Left ventricle myocardium superior (tissue), 1 donor: ENCODE measurements at places on chromosomes 6 and 20. TPM values are rescaled to one million over a fixed set of nuclear protein-coding genes. Genes with fewer than 3 reads are reported as not detected.

DNA sequence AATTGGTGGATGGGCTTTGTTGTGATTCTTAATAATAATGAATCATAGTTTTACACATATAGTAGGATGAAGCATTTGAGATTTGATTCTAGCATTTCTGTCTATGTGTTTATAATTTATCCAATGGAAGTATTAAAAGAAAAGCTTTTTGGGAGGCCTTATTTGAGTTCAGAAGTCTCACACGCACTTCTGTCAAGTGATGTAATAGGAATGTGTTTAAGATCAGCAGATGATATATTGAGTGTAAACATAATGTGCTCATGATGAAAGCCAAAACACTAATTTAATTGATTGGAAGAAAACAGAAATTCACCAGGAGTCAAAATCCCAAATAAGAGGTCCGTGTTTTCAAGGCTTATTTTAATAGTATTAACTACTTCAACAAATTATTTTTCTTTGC is 435.6 kb upstream of the HSF2 start:
- DNase-seq: no peak

DNA sequence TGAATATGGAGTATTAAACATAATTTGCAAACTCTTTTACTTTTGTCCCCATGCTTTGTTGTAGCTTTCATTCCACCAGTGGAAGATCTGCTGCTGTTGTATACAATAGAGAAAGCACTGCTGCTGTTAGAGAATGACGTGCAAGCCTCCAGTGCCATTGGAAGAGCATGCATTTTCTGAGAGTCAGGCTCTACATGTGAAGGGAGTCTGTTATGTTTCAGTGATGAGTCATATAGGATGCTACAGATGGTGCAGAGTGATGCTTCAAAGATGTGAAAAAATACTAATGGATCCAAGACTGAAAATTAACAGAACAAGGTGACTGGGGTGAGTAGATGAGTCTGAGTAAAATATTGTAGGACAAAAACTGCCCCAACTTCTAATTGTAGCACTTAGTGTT is 22.4 kb upstream of the BACH2 start:
- no peak for DNase-seq

DNA sequence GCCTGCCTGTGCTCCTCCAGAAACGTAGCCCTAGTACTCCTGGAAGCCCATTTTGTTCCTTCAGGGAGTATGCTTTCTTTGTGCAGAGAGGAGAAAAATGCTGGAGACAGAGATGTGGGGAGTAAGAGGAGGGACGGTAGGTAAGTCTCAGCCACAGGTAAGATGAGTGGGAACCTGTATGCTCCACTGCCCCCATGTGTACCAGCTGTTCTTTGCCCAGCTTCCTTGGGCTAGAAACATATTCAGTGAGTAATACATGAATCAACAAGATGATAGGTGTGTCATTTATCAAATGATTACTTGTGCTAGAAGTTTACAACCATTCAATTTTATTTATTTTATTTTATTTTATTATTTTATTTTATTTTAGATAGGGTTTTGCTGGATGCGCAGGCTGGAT is 13.6 kb upstream of the CEP85L start:
- DNase-seq: no peak

The RNF144B gene
- 22.2 TPM for total RNA-seq

DNA sequence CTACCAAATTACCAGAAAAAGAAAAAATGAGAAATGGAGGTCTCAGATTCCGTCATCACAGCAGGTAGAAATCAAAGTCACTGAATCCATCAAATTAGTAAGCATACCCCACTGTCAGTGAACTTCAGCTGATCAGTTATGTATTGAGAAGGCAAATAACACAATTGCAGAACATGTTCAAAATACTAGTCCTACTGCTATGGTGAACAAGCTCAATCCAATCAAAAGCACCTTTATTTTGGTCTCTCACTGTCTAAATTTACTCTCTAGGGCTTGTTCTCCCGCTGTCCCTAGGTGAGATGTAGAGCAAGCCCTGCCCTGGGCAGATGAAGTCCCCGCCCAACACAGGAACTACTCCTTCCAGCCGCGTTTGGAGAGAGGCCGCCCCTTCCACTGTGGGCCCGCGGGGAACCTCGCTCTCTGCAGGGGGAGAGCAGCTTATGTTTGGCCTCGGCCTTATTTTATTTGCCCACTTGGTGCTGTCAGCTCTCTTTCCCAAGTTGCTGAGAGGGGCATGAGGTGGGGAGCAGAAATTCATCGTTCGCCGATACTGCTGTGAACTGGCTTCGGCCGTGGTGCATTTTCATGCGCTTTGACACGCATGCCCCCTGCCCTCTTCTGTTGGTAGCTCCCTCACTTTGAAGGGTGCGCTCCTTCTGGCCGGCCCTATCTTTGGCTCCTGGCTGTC is 14.3 kb upstream of the MAP1LC3A start:
- DNase-seq: peak; percentile 30

- no peak for DNase-seq
Measured at GRCh38 chr6:55954436-55954835, 79.0 kb upstream of the BMP5 start.

DNA sequence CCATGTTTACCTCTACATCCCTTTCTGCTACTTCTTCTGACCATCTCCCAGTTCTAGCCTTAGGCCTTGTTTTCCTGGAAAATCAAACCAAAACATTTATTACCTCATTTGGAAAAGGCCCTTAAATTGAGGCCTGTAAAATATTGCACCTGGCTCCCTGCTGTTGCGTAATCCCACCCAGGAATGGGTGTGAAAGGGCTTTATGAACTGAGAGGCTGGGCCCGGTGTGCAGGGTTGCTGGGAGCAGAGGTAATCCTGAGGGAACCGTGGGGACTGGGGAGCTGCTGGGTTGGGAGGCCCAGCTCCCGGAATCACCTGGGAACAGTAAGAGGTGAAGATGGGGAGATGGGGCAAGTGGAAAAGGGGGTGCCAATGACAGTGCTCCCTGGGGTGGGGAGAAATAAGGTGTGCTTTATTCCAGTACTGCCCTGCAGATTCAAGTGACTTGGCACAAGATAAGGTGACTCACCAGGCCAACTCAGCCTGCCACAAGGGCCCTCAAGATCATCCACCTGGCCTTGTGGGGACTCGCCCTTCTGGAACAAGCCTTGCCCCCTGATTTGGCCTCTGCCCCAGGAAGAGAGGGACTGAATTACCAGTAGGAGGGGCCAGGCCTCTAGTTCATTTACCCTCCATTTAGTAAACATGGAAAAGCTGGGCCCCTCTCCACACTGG is 44.2 kb downstream of the KCNK5 start:
- DNase-seq: no peak

DNA sequence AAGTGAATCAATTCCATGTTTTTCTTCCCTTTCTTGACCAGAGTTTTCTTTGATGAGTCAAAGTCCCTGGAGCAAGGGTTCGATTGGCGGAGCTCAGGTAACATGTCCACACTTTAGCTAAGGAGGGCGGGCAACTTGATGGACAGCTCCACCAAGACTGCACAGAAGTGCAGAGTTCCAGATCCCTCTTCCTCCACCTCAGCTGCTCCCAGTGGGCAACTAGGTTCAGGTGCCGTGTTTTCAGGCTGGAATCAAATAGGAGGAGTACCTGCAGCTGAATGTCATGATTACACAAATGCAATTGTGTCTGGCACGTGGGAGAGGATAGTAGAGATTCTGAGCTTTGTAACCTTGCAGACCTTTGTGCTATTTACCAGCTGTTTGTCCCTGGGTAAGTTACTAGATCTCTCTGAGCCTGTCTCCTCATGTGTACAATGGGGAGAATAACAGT is 1.9 kb upstream of the ELMO2 start:
- DNase-seq: no peak

The NEDD9 gene
- 31.1 TPM for total RNA-seq

The CGA gene
- total RNA-seq: 0.59 TPM

DNA sequence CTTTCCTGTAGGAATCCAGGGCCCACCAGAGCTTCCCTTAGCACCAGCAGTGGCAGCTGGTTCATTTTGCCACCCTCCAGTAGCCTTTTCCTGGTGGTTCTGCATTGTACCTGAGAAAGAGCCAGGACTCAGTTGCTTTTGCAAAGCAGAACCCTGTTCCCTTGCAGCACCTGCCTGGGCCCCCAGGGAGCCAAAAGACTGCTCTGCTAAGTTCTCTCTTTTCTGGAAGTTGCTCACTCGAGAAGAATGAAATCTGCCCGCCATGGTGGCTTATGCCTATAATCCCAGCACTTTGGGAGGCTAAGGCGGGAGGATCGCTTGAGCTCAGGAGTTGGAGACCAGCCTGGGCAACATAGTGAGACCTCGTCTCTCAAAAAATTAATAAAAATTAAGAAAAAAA is 24.0 kb downstream of the GHRH start:
- no peak for DNase-seq

- no peak for DNase-seq
Measured at GRCh38 chr20:6426287-6426891, 303.6 kb upstream of the FERMT1 start.

The OR2H2 gene
- not detected for total RNA-seq

- DNase-seq: no peak
Measured at GRCh38 chr20:56181583-56181982, 66.9 kb upstream of the MC3R start.

GRCh38 chr6:36139991-36140710 is 9.8 kb downstream of the MAPK13 start:
- no peak for DNase-seq

DNA sequence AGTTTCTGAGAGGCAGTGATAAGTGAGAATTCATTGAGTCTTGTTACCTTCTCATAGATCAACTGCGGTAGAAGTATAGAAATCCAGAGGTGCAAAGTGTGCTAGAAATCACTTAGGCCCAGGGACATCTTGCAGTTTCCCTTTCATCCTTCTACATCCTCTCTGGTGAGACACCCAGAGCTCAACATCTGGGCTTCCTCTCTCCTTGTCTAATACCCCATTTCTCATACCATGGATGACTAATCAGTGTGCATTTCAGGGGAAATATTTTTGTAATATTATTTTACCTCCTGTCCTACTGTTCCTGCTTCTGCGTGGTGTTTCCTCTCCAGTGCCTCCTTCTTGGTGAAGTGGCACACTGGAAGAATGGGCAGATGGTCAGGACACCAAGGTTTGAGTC is 322.4 kb downstream of the TFAP2B start:
- no peak for DNase-seq

DNA sequence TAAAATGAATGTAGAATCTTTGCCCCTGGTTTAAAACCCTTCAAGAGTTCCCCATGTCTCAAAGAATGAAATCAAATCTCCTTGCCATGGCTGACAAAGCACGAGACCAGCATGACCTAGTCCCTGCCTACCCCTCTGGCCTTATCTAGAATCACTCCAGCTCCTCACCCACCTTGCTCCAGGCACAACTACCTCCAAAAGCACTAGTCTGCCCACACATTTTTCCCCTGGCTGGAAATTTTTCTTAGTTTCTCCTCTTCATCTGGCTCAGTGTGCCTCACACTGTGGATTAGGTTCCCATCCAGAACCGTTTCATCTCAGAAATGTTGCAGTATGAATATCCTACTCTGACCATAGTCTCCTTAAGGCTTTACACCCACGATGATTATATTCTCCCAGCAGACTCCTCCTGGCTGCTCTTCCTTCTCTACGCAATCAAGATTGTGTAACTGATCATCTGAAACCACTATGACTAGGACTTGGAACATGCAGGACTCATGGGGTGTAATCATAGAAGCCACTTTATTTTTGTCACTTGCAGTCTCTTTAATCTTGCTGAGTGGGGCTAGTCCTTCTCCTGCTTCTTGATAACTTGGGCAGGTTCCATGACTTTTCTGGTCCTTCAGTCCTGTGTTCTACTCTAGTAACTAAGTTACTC is 7.8 kb upstream of the MRS2 start:
- DNase-seq: no peak

DNA sequence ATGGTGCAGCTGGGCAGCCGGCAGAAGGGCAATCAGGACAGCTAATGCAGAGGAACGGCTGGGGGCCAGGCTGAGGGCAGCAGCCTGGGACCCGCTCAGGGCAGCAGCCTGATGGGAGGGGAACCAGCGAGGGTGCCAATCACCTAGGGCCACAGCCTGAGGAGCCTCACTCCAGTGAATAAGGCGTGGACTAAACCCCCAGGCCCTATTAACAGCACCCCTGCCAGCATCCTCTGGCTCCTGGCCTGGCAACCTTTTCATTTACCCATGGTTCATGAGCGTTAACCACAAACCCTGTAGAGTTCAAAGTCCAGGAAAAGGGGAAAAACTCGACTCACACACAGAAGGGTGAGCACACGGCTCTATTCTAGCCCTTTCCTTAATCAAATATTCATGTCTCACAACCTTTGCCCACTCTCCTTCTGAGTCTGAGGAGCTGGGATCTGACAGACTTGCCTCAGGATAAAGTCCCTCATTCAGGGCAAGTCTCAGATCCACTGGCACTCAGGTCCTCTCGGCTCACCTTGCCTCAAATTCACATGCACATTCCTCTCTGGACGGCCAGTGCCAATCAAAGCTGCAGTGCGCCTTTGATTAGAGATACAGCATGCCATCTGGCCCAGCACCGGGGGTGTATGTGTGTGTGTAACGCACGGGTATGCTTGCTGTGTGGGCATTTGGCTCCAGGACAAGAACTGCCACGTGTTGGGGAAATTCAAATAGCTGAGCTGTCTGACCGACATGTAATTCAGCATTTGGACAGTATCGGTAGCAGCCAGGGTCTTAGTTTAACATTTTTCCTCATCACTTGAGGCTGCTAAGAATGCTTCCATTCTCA is 86.9 kb upstream of the TRAF3IP2 start:
- DNase-seq: peak; percentile 52

DNA sequence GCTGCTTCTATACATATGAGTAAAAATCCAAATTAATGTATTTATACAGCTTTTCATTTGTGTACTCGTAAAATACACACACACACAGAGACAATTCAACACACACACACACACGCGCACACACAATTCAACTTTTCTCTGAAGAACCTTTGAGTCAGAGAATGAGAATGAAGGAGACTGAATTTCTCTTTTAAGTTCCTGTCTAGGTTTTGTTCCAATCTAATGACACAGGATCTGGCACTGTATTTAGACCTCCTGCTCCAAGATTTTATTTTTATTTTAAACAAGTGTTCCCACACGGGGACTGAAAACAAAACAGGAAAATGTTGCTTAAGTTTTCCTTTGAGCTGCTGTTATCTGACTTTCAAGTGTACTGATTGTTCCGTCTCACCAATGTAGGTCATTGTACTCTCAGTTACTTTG is 250.8 kb downstream of the LAMA2 start:
- peak; percentile 30 for DNase-seq

- DNase-seq: no peak
Measured at GRCh38 chr6:68653074-68653705, 18.1 kb downstream of the ADGRB3 start.

DNA sequence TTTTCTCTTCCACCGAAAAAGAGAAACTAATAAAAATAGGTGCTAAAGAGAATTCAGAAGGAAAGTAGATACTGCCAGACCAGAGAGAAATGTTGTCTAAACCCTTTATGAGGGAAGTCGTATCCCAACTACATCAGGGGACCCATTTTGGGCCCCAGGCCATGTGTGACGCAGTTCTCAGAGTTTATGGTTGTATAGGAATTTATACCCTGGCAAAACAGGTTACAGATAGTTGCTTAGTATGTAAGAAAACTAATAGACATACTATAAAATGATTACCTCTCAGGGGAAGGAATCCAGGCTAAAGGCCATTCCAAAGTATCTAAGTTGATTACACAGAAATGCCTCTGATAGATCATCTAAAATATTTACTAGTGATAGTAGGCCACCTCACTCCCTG is 28.6 kb upstream of the SLC52A3 start:
- DNase-seq: no peak

The TMEM181 gene
- total RNA-seq: 9.6 TPM

GRCh38 chr6:170316071-170316470 is 9.5 kb downstream of the FAM120B start:
- DNase-seq: no peak

The SRMS gene
- total RNA-seq: not detected

- DNase-seq: no peak
Measured at GRCh38 chr6:44708208-44708607, 320.7 kb downstream of the CDC5L start.

The MATN4 gene
- not detected for total RNA-seq
